ENCODE measurements at places on chromosomes 6 and 20.

- no peak for DNase-seq
Observed at GRCh38 chr6:6686176-6686575, 97.7 kb downstream of the LY86 start.

- DNase-seq = no peak
Observed at GRCh38 chr6:29994826-29995225, 52.5 kb downstream of the HLA-A start.

GRCh38 chr6:117451671-117452070 is 25.9 kb upstream of the ROS1 start:
- no peak for DNase-seq

- DNase-seq = no peak
Observed at GRCh38 chr6:165929607-165930006, 238.0 kb downstream of the TBXT start.

DNA sequence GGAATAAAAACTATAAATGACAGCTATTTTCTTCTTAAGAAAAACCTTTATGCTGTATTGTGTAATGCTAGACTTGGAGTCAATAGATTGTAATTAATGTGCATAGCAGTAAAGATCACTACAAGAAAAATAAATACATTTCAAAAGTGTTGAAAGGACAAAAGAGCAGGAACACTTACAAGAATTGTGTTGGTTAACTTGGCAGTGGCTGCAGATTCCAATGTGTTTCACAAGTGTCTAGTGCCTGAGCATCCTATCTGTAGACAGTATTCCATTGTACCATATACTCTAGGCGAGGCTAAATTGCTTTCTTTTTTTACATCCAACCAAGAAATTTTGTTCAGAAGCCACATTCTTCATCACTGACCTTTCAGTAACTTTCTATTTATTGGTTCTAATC is 924.1 kb downstream of the EPHA7 start:
- DNase-seq = no peak

- no peak for DNase-seq
Observed at GRCh38 chr6:89495961-89496535, 63.1 kb downstream of the ANKRD6 start.

- no peak for DNase-seq
Observed at GRCh38 chr6:108164815-108165706, 761 bp upstream of the NR2E1 start.

DNA sequence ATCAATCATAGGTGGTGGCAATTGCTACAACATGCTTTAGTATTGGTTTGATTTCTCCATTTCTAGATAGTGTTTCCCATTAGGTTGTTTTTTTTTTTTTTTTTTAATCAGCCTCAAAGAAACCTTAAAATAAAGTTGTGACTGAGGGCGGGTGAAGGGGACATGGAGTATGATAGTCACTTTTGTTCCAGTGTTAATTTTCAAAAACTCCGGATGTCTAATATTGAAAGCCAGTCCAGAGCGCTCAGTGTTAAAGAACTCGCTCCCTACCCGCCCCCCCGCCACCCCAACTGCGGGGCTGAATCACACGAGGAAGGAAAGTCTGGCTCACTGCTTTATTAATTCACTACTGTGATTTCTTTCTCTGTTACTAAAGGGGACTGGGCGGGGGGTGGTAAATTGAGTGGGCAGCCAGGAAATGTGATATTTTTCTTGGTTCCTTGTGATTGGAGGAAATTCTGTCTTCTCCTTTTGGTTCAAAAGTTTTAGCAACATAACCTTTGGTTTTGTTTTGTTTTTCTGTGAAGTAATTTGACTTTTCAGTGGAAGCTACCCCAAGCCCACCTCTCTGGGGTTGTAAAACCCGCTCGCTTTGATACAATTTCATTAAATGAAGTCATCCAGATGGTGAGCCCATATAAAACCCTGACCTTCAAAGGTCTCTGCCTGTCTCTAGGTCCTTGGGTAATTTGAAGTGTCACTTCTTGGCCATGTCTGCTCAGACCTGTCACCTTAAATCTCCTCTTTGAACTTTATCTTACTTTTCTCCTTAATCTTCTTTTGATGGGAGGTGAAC is 38.0 kb downstream of the TNFAIP3 start:
- DNase-seq = peak; percentile 61
